Muscle of leg (tissue), 16 donors: ENCODE measurements at places on chromosomes 1 and 21.

- peak; percentile 38 for DNase-seq
Measured at GRCh38 chr1:237031480-237031879, 10.5 kb upstream of the RYR2 start.

GRCh38 chr1:54624466-54625464 lies 1.4 kb upstream of the FAM151A start:
- DNase-seq = no peak

DNA sequence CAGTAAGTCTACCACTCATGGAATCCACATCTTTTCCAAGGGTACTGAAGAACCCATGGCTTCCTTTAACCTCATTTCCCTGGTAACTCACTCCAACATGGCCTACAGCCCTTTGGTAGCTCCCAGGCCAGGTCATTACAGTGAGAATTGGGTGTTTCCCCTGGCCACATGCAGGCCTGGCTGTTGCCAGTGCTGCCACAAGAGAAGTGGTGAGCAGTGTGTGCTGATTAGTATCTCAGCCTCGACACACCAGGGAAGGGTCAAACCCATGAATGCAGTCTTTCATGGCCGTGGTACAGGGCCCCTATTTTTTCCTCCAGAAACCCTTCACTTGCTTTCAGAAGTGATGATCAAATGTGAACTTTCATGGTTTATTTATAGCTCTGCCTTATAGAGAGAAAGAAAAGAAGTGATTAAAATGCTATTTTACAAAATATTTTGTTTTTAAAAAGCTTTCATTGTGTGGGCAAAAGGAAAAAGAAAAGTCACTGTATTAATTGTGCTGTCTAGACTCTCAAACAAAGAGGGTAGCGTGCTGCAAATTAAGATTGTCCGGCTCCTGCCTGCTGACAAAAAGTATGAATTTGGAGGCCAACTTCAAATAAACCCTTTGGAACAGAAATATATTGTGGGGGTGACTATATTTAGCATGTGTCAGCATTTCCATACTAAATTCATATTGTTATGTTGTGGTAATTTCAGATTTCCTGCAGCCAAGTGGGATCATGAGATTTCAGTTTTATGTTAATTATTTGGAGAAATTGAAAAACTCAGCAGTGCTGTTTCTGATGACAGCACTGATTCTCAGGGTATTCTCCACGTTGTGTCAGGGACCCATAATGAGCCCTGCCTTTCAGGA lies 62.0 kb upstream of the HOOK1 start:
- no peak for DNase-seq

DNA sequence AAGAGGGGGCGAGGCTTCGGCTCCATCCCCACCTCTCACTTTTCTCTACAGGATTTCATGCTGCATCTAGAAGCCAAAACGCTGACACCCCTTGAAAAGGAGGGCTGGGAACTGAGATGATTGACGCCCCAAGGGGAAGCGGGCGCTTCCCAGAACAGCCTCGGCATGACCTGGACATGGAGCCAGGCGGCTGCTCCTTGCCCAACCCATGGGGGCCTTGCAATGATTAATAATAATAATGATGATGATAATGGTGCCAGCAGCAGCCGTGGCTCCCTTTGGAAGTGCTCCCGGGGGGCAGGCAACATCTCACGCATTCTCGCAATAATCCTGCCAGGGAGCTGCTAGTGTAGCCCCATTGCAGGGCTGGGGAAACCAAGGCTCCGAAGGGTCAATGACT lies 78.2 kb downstream of the RAP1GAP start:
- no peak for DNase-seq

GRCh38 chr1:152426731-152427130 lies 12.7 kb upstream of the CRNN start:
- no peak for DNase-seq

DNA sequence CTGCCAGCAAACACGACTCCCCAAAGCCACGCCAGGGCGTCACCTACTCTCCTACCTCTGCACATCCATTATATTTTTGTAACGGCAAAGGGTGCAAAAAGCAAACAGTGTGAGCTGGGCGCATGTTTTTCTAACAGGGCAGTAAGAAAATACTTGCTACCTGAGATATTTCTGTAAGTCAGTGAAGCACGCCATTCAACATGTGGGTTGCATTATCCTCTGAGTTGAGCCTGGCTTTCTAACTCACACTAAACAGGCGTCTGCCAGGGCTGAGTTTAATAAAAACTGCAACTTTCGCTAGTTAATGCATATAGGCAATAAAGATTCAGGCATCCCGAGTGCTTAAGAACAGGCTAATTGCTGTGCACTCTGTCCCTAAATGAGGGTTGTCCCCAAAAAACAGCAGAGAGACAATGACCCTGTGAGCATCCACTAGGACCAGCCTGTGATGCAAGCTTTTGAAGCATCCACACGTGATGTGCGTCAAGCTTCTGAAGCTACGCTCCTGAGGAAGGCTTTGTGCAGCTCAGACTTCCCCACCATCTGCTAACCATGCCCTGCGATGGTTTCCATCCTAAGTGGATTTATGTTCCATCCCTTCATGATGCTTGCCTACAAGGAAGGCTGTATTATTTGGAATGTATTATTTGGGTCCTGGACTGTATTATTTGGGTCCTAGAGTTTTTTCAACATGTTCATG lies 70.0 kb upstream of the SIM2 start:
- peak; percentile 16 for DNase-seq

- no peak for DNase-seq
Measured at GRCh38 chr1:40341491-40342380, 24.6 kb upstream of the COL9A2 start.

DNA sequence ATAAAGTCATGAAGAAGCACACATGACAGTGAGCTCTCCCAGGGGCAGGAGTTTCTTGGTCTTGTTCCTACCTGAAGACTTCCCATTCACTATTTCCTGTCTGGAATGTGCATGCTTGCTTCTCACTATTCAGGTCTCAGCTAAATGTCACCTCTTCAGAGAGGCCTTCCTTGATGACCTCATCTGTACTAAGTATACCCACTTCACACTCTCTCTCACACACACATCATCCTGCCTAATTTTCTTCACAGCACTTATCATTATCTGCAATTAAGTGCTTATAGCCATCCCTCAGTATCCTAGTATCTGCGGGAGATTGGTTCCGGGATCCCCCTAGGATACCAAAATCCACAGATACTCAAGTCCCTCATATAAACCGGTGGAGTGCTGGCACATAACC lies 146.4 kb upstream of the IVNS1ABP start:
- DNase-seq = no peak

DNA sequence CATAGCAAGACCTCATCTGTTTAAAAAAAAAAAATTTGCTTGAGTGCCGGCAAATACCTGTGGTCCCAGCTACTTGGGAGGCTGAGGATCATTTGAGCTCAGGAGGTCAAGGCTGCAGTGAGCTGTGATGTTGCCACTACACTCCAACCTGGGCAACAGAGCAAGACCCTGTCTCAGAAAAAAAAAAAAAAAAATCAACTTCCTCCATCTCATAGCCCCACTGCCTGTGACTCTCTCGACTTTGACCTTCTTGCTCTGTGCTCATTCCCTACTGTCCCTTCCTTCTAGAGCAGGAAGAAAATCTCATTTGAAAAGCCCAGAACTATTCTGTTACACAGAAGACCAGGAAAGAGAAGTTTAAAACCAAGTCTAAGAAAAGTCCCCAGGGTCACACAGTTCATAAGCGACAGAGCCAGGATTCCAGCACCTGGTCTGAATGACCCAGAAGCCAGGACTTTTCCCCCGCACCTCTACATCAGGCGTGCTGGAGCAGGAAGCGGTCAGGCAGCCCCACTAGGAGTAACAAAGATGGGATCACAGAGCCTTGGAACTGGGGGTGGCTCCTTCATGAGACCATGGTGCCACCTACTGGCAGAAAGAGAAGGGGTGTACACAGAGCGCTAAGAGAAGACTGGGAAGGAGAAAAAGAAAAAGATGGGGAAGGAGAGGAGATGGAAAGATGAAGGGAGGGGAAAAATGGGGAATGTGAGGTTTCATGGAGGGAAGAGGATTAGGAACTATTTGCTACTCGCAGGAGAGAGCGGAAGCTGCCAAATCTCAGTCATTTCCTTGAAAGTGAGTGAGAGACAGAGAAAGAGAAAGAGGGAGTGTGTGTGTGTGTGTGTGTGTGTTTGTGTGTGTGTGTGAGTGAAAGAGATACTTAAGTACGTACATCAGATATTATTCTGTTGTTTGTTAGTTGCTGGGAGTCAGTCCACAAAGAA lies 3.1 kb upstream of the P3R3URF start:
- DNase-seq = peak; percentile 93

DNA sequence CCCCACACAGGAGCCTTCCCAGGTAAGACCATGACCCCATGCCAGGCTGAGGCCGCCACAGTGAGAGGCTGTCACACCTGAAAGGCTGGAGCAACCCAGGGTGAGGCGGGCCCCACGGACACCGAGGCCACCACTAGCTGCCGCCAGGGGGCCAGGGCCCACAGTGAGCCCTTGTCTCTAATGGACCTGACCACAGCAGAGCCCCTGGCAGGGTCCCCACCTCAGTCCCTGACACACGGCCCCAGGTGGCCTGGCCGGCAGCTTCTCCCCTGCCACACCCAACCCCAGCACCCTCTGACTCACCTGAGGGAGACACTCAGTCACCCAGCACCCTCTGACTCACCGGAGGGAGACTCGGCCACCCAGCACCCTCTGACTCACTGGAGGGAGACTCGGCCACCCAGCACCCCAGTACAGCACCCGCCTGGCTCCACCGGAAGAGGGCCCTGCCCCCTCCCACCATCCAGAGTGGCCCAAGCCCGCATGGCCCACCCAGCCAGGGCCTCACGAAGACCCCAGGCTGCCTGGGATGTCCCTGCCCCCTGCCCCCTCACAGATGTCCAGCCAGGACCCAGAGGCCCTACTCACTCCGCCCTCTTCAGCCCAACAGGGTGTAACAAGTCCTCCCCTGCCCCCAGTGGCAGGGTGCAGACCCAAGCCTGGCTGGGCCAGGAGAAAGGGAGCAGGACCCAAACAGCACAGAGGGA lies 4.4 kb downstream of the DVL1 start:
- no peak for DNase-seq

DNA sequence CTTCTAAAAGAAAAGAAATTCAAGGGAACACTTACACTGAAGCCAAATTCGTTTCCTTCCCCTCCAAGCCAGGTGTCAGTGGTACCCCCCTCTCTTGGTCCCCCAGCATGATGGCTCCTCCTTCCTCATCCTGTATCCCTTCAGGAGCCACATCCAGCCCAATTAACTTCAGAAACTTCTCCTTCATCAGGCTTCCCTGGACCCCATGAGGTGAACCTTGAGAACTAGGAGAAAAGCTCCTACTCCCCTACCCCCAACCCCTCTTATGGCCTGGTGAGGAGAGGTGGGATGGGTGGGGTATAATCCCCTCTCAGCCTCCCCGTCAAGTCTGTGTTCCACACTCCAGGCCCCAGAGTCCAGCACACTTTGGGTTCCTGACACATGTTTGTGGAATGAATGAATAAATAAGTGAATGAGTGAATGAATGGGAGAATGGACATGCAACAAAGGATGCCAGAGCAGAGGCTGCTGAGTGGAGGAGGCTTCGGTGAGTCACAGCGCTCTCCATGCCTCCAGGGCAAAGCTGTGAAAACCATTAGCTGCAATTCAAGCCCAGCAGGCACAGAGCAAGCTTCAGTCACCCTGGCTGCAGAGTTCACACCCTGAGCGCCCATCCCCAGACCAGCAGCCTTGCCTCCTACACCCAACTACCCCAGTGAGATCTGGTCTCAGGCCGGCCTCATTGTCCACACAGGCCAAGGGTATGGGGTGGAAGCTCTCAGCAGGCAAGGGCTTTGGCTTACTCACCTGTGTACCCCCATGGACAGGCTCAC lies 43.8 kb downstream of the BATF3 start:
- no peak for DNase-seq

DNA sequence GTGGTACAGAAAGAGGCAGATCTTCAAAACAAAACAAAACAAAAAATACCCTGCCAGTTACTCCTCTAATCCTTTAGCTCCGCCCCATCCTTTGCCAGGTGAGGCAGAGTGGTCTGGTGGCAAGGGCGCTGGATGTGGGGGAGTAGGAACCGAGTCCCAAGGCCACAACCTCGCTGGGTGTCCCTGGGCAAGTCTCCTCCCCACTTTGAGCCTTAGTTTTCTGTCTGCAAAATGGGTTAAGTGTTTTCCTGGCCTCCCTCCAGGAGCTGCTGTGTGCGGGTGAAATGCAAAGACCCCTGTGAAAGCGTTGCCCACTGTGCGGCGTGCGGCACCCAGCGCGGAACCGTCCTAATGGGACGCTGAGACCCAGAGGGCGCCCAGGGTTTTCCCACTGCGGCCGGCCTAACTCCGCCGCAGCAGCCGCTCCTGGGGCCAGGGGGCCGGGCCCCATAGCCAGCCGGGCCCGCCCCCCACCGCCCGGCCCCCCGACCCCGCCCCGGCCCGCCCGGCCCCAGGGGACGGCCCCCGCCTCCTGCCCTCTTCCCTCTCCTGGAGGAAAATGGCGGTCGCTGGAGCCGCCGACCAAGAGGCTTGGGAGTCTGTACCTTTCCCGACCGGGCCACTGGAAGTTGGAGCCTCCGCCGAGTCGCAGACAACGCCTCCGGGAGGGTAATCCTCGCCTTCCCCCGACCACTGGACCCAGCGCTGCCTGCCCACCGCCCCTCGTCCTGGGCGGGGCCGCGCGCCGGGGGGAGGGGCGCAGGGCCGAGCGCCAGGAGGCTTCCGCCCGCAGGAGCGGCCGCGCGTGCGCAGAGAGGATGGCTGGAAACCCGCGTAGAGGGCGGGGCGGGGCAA lies at the start of the genes ERMAP and SVBP:
ERMAP (plus strand) TSS at position 538 of the 855 bp plus-strand sequence. CDS start 13,327 bp downstream, outside the sequence.
SVBP (minus strand) TSS at position 813 of the 855 bp plus-strand sequence. CDS start 853 bp downstream, outside the sequence.
- peak; percentile 95 for DNase-seq

DNA sequence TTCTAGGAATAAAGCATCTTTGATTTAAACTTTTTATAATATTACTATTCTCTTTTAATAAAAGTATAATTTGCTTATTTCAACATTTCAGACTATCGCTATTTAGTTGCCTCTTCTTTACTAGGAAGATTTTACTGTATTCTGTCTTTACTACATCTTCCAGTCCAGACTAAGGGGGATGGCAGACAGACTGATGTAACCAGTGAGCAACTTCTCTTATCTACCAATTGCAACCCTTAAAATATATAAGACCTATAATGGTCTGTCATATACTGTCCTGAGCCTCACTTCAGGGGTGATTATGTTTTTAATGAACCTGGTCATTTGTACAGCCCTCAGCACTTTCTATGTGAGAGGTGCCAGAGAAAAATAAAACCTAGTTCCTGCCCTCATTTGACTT lies 87.0 kb downstream of the UBE2U start:
- DNase-seq = no peak

- no peak for DNase-seq
Measured at GRCh38 chr1:200319148-200319547, 90.7 kb downstream of the ZNF281 start.

DNA sequence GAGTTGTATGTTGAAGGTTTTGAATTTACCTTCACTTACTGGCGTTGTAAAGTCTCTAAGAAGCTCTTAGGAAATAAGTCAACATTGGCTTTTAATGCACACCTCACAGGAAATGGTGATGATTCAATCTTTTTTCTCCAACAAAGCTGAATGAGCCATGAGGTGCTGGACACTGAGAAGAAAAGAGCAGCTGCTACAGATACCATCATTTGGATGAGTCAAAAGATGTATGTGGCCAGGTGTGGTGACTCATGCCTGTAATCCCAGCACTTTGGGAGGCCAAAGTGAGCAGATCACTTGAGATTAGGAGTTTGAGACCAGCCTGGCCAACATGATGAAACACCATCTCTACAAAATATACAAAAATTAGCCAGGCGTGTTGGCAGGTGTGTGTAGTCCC lies 3.3 kb upstream of the IL23R start:
- DNase-seq = no peak
